ENCODE measurements at places on chromosomes 12 and 14.

DNA sequence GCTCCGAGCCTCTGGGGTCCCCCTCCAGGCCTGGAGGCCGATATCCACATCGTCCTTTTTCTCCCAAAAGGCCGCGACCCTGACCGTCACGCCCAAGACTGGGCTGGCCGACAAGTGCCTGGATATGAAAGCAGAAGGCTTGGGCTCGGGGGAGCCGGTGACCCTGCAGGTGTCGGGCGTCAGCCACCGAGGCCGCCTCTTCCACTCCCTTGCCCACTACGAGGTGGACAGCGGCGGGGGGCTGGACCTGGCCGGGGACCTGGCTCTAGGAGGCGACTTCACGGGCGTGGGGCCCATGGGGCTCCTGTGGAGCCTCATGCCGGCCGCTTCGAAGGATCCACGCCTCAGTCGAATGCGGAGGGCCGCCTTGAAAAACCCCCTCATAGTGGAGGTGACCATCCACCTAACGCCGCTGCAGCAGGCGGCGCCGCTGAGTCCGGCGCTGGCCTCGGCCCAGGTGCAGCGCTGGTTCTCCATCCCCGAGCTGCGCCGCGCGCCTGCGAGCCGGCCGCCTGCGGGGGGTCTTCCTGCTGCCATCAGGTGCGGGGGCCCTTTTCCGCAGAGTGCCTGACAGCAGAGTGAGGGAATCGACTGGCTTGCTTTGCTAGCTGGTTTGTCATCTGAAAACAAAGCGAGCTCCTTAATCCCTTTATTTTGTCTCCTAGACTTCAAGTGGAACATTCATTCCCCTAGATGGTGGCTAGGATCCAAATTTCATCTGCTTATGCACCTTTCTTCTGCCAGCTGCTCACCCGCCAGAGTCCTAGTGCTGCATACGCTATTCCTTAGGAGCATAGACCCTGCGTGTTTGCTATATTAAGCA lies 10.6 kb upstream of the DNAL1 start:
- DNase-seq: peak; percentile 44

DNA sequence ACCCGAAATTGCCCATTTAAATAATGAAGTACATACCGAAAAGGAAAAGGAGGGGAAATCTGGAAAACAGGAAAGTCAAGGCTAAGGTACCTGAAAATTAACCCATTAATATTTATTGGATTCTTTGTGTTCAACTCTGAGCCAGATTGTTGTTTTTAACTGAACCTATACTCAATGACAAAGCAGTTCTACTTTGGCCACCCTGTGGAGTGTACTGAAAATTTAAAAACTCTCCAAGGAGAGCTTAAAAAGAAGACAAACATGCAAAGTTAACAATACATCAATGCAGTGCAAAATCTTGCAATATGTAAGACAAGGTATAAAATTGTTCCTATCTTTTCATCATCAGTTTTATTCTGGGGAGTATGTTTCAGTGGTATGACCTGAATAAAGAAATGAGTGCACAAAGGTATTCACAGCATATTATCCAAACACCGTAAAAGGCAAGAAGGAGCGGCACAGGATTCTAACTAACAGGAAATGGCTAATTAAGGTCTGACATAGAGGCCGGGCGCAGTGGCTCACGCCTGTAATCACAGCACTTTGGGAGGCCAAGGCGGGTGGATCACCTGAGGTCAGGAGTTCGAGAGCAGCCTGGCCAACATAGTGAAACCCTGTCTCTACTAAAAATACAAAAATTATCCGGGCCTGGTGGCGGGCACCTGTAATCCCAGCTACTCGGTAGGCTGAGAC lies 1.7 kb downstream of the USP44 start:
- DNase-seq: peak; percentile 9

GRCh38 chr14:53103636-53104340 lies 49.3 kb downstream of the DDHD1 start:
- no peak for DNase-seq

DNA sequence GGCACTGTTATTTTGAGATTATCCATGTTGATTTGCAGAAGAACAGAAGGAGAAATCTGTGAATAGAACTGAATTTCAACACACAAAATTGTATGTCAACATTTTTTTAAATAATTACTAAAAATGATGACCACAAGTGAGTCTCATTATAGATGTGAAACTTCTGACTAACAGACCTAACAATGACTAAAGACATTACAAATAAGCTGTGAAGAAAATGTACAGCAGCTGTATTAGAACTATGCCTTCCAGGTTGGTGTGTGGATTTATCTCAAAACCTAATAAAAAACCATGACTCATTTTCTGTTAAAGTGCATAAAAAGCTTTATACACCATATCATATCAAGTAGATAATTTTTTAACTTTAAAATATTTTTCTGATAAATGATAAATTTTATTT lies 22.5 kb upstream of the FOXG1 start:
- no peak for DNase-seq

DNA sequence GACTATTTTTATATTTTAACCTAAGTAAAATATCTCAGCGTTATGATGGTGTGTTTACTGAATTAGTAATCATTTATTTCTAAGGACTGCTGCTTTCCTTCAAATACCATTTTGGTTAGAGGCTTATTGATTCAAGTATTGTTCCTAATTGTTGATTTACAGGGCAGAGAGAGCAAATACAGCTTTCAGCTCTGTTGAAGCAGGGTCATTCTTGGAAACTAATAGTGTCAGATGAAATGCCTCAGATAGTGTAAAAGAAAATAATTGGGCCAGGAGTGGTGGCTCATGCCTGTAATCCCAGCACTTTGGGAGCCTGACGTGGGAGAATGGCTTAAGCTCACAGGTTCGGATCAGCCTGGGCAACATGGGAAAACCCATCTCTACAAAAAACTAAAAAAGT lies 249.3 kb downstream of the FUT8 start:
- DNase-seq: peak; percentile 56

- DNase-seq: no peak
These were observed 37.1 kb upstream of the AEBP2 start for GRCh38 chr12:19402211-19402610.

DNA sequence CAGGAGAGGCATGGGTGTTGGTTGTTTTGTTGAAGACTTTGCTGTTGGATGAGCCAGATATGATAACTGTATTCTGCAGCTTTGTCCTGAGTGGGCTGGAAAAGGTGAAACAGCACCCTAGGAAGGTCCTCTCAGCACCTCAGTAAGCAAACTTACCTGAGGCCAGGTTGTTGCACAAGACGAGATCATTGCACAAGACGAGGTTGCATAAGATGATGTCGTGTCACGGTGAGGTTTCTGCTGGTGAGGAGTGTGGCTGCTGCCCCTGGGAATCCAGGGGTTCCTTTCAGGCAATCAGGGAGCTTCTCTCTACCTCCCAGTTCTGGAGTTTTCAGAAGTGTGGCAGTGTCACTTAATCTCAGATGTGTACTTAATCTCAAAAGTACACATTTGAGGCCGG lies 85.6 kb downstream of the GLT1D1 start:
- DNase-seq: no peak

GRCh38 chr14:101505236-101505970 lies 55.9 kb upstream of the DIO3 start:
- no peak for DNase-seq

GRCh38 chr14:70804556-70805162 lies 4.7 kb downstream of the MAP3K9 start:
- DNase-seq: no peak
